ENCODE measurements at places on chromosomes 13 and 19.
A peak's percentile ranks its signal among the peaks of the same experiment; 100 is the strongest.

DNA sequence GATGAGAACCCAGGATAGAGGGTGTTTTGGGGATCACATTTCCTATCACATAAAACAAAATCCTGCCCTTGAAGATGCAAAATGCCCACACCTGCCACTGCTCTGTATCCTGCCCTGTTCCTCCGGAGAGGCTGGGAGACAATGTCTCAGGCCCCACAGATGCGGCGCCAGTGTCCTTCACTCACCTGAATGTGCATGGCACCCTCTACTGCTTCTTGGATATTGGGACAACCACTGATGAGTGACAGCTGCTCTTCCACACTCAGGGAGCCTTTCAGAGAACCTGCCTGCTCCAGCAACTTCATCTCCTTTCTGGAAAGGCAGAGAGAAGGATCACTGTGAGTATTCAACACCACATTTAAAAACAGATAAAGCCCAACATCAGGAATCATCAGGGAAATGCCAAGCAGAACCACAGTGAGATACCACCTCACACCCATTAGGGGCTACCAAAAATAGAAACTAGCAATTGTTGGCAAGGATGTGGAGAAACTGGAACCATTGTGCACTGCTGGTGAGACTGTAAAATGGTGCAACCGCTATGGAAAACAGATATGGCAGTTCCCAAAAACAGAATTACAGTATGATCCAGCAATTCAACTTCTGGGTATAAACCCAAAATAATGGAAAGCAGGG, 36.4 kb downstream of the CRYL1 start:
- DNase-seq: no peak

DNA sequence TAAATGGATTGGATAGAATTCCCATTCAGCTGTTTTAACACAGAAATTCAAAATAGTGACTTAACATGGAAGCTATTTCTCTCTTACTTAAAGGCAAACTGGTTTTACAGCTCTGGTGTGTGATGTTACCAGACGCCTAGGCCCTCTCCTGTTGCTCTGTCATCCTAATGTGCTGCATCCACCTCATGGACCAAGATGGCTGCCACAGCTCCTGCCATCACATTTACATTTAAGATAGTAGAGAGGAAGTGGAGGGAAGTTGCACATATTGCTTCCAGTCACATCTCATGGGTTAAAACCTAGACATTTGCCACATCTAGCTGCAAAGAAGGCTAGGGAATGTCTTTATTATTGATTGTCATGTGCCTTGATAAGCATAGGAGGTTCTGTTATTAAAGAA, 157.5 kb downstream of the OXGR1 start:
- DNase-seq: no peak

DNA sequence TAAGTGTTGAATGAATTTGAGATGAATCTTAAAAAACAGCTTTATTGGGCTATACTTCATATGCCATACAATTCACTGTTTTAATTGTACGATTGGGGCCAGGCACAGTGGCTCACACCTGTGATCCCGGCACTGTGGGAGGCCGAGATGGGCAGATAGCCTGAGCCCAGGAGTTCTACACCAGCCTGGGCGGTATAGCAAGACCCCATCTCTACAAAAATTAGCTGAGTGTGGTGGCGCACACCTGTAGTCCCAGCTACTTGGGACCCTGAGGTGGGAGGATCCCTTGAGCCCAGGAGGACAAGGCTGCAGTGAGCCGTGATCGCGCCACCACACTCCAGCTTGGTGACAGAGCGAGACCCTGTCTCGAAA, 10.3 kb downstream of the ARID3A start:
- no peak for DNase-seq

GRCh38 chr13:57569986-57570385, 61.6 kb upstream of the PCDH17 start:
- no peak for DNase-seq

DNA sequence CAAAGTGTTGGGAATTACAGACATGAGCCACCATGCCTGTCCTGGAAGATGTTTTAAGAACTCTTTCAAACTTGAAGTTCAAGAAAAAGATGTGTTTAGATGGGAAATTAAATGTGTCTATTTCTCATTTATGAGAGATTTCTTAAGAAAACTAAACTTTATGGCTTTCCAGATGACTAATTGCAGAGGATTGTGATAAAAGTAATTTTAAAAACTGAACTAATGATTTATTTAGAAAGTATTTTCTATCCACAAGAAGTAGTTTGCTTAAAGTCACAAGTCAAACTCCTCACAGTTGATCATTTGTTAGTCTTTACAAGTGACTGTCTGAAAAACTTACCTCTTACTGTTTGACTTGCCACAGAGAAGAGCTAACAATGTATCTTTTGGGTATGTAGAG, 89.6 kb upstream of the SPRY2 start:
- DNase-seq: no peak

DNA sequence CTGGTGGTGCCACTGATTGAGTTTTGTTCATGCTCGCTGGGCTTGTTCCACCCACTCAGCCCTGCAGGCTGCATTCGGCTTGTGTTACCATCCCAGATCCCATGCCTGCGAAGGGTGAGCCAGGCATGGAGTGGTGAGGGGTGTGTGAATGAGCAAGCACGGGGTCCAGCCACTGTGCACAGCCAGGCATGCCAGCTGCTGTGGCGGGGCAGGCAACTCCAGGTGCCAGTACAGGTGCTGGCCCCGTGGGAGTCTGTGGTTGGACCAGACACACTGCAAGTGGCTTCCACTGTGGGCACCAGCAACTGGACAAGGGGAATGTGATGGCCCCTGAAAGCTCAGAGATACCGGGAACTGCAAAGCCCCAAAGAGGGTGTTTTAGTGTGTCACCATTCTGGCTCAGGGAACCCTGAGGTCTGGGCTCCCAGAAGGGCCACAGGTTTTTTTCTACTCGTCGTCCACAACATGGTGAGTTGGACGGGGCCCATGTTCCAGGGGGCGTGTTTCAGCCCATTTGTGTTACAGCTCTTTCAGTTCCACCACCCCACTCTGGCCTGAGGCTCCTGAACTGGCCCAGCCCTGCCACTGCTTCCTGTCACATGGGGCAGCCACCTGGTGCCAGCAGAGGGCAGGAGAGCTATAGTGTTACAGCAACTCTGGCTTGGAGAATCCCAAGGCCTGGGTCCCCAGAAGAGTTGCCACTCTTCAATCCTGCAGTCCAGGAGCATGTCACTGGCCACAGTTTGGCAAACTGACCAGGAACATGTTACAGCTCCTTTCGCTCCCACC, 217.0 kb upstream of the OBI1 start:
- no peak for DNase-seq

- DNase-seq: peak; percentile 85
Observed at GRCh38 chr19:3357271-3357991, 9.0 kb upstream of the NFIC start.

DNA sequence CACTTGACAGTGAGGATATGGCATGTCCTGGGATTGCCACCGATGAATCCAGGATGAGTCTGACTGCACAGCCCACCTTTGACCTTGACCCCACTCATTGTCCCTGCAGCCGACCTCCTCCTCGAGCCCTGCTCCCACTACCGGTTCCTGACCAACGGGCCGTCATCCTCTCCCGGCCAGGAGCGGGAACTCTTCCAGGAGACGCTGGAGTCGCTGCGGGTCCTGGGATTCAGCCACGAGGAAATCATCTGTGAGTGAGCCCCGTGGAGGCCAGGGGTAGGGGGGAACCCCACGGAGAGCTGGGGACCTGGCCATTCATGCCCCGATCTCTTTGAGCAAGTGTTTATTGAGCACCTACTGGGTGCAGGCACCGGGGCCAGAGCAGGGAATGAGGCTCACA, 28.4 kb downstream of the MYH14 start:
- no peak for DNase-seq

All from D721Med (cell line).